Ovary (tissue), 10 donors: ENCODE measurements at places on chromosomes 7 and 10. TPM values are rescaled to one million over a fixed set of nuclear protein-coding genes. Genes with fewer than 3 reads are reported as not detected.

GRCh38 chr7:157310676-157311185 is 26.1 kb upstream of the DNAJB6 start:
- H3K4me1 ChIP-seq, result no peaks in the 10 kb centered on the region
- H3K27ac ChIP-seq, result no peak overlapping the region
- H3K27me3 ChIP-seq, result no peaks in the 10 kb centered on the region
- no peaks in the 10 kb centered on the region for H3K36me3 ChIP-seq
- DNase-seq, result no peak
- H3K4me3 ChIP-seq, result no peak overlapping the region

DNA sequence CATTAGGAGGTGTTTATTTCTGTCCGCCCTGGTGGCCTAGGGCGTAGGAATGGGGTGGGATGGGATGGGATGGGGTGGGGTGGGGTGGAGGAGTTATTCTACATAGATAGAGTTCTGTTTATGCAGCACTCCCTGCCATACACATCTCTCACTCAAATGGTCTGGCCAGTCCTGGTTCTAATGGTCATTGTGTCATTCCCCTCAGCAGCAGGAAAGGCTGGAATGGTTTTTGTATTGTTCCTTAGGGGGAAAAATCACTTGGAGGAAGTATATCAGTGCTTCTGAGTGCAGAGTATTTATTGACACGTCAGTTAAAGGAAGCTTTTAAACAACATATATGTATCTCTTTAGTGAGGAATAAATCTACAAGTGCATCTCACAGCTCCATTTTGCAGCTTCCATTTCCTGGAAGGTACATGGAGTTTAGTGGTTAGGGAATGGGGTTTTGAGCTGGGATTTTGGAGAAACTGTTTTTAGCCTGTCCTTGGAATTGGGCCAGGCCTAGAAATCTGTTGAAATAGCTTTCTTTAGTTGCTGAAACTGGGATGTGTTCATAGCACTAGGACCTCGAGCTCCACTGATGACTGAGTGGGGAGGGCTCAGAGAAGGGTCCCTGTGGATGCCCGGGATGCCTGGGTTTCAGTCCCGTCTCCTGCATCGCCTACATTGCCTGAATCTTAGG is 8.3 kb downstream of the TSPAN14 start:
- peak overlapping the region; percentile 82 for H3K27ac ChIP-seq
- H3K36me3 ChIP-seq, result no peaks in the 10 kb centered on the region
- no peak overlapping the region for H3K4me3 ChIP-seq
- no peaks in the 10 kb centered on the region for H3K27me3 ChIP-seq
- DNase-seq, result peak; percentile 43

Gene LSM8
- 22.9 TPM for total RNA-seq

Gene UNCX
- not detected for total RNA-seq

- H3K27me3 ChIP-seq, result no peaks in the 10 kb centered on the region
- no peak overlapping the region for H3K4me3 ChIP-seq
- peak; percentile 28 for DNase-seq
- peaks cover 13% of the 10 kb centered on the region for H3K4me1 ChIP-seq
- no peaks in the 10 kb centered on the region for H3K36me3 ChIP-seq
These were observed 46.7 kb upstream of the ZMIZ1 start for GRCh38 chr10:79021948-79022499.
